Pancreas (tissue), 10 donors: ENCODE measurements at places on chromosomes 2 and 18. TPM values are rescaled to one million over a fixed set of nuclear protein-coding genes. Genes with fewer than 3 reads are reported as not detected.

OR6B2 gene
- polyA plus RNA-seq, result not detected

DNA sequence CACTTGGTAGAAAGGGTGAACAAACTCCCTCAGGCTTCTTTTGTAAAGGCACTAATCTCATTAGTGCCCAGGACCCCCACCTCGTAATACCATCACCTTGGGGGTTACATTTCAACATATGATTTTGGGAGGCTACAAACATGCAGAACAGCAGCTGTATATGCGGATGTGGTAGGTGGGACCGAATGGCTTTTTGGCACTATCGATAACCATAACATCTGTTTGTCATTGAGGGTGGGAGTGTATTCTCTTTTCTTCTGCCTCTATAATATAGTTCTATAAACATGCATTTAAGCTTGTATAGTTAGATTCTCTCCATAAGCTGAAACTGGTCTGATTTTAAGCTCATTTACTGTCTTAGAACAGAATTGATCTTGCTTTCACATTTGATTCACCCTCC lies 239.1 kb upstream of the BOD1L2 start:
- no peak overlapping the region for H3K4me3 ChIP-seq
- H3K36me3 ChIP-seq, result no peaks in the 10 kb centered on the region
- H3K27ac ChIP-seq, result no peak overlapping the region
- no peak for DNase-seq
- no peaks in the 10 kb centered on the region for H3K4me1 ChIP-seq
- no peaks in the 10 kb centered on the region for H3K27me3 ChIP-seq

COL6A3 gene
- polyA plus RNA-seq, result 5.0 TPM

PROKR1 gene
- 0.04 TPM for polyA plus RNA-seq

DNA sequence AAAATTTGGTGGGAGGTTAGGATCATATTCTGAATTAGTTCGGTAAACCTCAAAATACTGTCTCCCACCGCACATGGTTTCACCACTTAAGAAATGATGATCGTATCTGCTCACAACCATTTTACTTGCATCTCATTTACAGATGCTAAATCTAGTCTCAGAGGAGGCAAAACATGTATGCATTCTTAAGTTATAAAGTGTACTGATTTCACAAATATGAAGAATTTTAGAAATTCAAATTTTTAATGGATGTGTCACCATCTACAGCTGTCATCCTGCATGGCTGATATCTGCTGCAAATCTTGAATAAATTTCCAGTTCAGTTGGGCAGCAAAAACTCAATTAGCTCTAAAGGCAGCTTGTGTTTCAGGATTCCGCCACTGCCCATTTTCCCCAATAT lies 243.3 kb upstream of the KCNJ3 start:
- no peaks in the 10 kb centered on the region for H3K4me1 ChIP-seq
- no peaks in the 10 kb centered on the region for H3K36me3 ChIP-seq
- no peak overlapping the region for H3K27ac ChIP-seq
- H3K4me3 ChIP-seq, result no peak overlapping the region
- H3K27me3 ChIP-seq, result no peaks in the 10 kb centered on the region
- DNase-seq, result no peak

DNA sequence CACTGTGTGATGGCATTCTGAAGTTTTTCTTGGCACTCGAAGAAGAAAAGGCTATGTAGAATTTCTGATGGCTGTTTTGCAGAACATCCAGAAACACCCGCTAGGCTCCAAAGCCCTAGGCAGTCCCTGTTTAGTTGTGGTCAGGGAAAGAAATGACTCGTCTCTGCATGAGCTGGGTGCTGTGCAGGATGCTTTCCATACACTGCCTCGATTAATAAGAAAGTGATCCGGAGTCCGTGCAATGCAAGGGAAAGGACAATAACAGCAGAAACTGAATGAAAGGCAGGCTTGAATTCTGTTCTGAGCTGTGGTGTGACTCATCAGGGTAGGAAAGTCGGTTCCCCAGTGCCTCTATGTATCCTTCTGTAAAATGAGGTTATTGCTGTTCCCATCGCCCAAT lies 18.7 kb downstream of the MAPRE3 start:
- no peaks in the 10 kb centered on the region for H3K36me3 ChIP-seq
- no peak overlapping the region for H3K4me3 ChIP-seq
- DNase-seq, result no peak
- no peaks in the 10 kb centered on the region for H3K27me3 ChIP-seq
- H3K27ac ChIP-seq, result no peak overlapping the region
- H3K4me1 ChIP-seq, result no peaks in the 10 kb centered on the region

PRKCE gene
- 4.0 TPM for polyA plus RNA-seq

WIPF1 gene
- 4.7 TPM for polyA plus RNA-seq

DNA sequence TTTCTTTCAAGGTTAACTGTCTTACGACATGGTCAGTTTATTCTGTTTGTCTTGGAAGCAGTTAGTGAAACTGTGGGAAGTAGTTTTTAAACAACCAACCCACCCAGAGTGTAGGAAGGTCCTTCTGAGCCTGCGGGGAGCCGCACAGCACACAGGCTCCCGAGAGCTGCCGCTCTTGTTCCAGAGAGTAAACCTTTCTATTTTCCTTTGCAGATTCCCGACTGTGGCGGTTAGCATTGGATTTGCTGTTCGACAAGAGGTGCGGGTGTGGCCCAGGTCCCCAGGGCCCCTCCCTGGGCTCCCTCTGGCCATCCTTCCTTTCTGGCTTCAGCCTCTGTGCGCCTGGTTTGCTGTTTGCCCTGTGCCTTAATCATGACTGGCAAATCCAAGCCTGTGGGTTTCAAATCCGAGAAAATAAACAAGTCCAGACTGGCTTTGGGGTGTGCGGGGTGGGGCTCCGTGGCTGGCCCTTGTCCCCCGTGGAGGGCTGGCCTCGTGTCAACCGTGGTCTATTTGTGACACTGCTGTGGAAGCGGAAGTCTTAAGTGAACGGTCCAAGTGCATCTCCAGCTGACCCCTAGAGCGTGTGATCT lies 30.7 kb downstream of the IMPA2 start:
- peak overlapping the region; percentile 84 for H3K27ac ChIP-seq
- peaks cover 20% of the 10 kb centered on the region for H3K36me3 ChIP-seq
- H3K4me1 ChIP-seq, result peaks cover 76% of the 10 kb centered on the region

PCARE gene
- 0.04 TPM for polyA plus RNA-seq

COL4A3 gene
- 1.6 TPM for polyA plus RNA-seq
